NCI-H82 (cell line): ENCODE measurements at places on chromosomes 12 and 14.

- DNase-seq, result no peak
These were observed 13.4 kb downstream of the LGALS3 start for GRCh38 chr14:55142466-55142865.

DNA sequence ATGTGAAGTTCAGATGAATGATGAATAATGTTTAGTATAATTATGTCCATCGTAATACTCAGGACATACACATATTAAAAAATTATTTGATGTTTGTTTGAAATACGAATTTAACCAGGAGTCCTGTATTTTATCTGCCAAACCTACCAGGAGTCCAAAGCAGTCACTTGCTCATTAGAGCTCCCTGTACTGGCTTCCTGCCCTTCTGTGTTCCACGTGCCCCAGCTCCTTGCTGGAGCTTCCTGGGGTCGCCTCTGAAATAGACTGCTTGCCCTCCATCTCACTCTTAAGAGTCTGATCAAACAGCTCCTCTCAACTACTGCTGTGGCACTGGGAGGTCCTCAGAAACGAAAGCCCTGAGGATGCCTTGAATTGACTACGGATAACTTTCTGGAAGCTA lies 87.3 kb upstream of the DHRS4 start:
- DNase-seq, result no peak

DNA sequence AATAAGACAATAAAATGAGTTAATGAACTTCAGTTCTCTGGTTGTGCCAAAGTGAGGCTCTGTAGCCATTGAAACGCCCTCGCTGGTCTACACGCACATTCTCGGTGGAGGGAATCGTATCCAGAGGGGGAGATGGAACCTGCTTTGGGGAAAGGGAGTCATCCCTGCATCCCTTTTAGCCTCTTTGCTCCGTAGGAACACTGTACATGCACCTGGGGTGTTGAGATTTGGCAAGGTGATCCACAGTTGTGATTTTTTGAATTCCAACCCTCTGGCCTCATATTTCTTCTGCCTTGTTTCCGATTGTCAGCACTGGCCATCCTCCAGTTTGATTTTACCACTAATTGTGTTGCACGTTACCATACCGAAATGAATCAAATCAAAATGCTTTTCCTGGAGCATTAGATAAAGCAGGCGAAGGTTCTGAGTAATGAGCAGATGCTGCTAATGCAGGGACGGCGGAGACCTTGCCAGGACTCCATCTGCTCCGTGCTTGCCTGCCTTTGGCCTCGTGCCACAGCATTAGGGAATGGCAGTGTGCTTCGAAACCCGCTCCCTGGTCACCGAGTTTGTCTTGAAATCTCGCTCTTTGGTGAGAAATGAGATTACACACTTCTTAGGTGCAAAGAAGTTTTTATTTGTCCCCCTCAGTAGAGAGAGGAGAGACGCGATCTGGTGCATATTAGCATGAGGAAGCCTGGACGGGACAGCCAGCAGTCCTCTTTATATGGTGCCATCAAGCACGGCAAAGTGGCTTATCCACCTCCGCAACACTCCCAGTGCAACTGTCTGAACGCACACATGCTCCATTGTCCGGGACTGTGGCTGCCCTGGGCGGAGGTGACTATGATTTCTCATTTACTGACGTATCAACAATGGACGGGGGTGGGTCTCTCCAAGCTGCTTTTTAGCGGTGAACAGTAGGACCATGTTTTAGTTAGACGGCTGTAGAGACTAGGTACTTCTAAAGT lies 59.1 kb downstream of the FBXW8 start:
- DNase-seq, result peak; percentile 91

- peak; percentile 52 for DNase-seq
These were observed 14.3 kb upstream of the PTGER2 start for GRCh38 chr14:52299692-52300278.

GRCh38 chr12:64621257-64621942 lies 11.1 kb downstream of the RASSF3 start:
- DNase-seq, result no peak

- DNase-seq, result no peak
These were observed 13.3 kb upstream of the TCL1A start for GRCh38 chr14:95727056-95727700.

DNA sequence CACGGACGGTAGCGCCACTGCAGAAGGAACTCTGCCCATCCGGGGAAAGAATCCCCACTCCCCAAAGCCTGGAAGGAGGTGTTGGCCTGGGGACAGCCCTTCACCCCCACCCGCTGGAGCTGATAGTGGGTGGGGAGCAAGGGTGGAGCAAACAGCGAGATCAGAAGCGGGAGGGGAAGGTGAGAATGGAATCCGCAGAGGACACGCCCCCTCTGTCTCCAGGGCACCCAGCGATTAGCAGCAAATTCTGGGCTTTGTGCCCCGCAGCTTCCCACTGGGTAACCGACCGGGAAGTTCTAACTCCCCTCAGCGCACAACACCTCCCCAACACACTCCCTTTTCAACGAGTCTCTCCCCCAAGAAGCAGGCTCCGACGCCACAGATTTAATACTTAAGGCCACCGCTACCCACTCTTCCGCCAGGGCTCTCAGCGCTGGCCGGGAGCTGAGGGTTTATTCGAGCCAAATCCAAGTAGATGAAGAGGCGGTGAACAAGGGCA lies 1.4 kb downstream of the SLC25A29 start:
- DNase-seq, result peak; percentile 69

GRCh38 chr12:122730215-122731014 lies at the start of gene HCAR1:
Gene HCAR1 (minus strand): TSS chr12:122730844. CDS start chr12:122730339, 505 bp downstream.
- DNase-seq, result no peak

DNA sequence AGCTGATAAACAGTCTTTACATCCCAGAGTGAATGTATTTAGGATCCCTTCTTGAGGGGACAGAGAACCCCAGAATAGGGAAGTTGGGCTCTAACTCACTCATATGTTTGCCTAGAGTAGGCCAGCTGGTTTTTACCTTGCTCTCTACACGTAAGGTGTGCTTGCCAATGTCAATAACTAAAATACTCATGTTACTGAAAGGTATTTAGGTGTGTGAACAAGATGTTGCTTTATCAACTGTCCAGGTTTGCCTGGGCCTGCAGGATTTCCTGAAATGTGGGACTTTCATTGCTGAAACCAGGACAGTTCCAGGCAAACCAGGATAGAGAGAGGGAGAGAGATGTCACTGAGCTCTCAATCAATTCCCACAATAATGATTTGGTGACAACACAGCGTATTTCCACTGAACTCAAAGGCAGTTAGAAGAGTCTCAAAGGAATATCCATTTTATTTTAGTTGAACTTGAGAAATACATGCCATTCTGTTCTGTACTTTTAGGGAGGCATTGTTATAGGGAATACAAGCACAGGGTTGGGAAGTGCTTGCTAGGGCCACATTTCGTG lies 171.7 kb downstream of the NRXN3 start:
- DNase-seq, result no peak

DNA sequence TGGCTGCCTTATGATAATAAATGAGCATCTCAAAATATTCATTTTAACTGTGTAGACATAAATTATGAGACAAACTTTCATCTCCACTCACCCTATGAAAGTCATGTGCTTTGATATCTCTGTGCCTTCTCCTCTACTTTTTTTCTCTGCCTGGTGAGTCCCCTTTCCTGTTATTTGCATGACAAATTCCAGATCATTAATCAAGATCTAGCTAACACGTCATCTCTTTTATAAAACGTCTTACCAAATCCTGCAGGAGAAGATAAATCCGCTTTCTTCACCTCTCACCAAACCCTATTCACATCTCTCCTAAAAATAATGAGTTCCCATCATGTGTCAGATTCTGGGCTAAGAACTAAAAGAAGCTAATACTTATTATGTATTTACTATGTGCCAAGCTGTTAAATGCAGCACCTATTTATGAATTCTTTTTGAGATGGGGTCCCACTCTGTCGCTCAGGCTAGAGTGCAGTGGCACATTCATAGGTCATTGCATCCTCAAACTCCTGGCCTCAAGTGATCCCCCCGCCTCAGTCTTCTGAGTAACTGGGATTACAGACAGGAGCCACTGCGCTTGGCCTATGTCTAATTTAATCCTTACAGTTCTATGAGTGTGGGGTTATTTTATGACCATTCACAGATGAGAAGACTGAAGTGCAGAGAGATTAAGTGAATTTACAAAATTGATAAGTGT lies 26.7 kb downstream of the SPX start:
- DNase-seq, result peak; percentile 72

DNA sequence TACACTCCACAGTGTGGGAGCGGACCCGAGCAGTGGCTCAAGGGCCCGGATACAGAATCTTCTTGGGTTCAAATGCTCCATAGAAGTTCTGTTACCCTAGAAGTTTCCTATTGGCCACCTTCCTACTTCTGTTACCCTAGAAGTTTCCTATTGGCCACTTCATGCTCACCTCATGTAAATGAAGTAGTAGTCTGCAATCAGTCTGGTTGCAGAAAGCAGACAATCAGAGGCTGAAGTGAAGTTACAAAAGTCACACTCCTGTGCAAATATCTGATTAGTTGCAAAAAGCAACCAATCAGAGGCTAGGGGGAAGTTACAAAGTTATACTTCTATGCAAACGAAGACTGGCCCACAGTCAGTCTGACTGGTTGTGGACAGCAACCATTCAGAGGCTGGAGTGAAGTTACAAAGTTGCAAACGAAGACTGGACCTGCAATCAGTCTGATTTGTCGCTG lies 77.8 kb upstream of the CPNE8 start:
- DNase-seq, result no peak

GRCh38 chr12:102513272-102513671 lies 32.9 kb upstream of the IGF1 start:
- DNase-seq, result no peak

DNA sequence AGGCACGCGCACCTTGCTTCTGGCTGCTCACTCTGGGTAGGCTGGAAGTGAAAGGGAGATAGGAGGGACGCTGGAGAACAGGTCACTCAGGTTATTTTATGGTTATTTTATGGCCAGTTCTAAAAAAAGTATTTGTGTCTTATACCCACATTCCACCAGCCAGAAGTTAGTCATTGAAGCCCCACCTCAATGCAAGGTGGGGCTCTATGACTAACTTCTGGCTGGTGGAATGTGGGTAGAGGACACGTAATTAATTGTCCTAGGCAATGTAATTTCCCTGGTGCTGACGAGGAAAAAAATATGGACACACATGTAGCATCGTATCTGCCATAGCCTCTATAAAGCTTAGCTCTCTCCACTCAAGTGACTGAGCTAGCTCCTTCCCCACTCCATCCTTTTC lies 104.9 kb downstream of the PDZRN4 start:
- DNase-seq, result no peak

DNA sequence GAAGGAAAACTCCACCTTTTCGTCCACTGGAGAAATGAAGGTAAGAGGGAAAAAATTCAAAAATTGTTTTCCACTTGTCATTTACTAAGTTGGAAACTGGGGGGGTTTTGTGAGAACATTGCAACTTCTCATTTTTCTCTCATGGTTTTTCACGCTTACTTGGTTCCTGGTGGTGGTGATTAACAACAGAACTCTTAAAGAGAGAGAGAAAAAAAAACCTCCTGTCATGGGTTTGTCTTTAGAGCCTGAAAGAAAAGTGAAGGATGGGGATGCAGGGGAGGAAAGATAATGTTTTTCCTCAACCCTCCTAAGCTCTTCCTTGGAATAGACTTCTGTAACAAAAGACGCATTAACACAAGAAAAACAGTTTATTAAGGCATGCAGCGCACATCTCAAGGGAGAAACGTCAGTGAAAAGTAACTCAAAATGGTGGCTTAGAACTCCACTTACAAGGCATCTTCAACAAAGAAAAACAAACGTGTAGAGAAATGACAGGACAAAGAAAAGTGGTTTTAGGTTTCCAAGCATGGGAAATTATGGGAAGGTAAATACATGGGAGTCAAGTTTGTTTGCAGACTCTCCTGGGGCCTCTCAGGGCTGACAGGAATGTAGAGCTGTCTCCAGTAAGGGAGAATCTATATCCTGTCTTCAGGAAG lies 81.9 kb upstream of the ATF7IP start:
- no peak for DNase-seq

DNA sequence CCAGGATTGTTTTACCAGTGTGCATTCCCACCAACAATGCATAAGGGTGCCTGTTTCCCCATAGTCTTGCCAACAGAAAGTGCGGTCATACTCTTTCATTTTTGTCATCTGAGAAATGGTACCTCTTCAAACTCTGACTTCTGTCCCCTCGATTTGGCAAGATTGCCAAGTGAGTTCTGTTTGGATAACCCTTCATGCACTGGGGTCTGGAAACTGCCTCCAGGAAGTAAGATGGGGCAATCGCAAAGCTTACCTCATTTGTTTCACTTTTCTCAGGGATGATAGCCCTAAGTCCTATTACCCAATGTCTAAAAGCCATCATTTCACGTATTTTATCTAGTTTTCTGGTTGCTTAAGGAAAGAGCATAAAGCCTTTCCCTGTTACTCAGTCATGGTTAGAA lies 28.6 kb upstream of the NR1H4 start:
- DNase-seq, result no peak

GRCh38 chr12:9810671-9811070 lies 16.6 kb upstream of the KLRF1 start:
- DNase-seq, result no peak

DNA sequence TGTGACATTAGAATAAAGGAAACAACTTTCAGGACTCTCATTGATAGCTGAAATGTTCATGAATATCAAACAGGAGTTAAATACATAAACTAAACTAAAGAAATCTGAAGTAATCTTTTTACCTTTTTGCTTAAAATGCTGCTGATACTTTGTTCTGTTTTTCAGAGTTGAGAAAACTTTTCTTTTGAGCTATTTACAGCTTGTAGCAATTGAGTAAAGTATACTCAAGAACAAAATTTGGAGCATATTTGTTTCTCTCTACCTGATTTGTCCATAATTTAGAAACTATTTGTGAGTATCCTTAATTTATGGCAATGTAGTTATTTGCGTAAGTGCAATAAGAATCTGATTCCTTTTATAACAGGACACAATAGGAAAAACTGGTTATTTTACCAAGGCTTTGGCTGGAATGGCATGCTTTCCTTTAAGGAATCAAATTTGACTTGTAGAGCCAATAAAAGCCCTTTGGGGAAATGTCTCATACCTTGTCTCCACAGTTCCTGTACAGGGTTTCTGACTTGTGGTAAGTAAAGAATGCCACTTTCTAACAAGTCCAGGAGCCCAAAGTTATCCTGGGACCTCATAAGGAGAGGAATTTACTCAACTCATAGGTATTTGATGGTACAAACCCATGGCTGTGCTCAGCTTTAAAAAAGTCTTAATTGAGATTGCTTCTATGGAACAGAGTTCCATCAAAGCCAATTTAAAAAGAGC lies 195.7 kb downstream of the TMEM117 start:
- no peak for DNase-seq

- DNase-seq, result peak; percentile 60
These were observed 187.9 kb upstream of the STXBP6 start for GRCh38 chr14:25237845-25238244.
